ENCODE measurements at places on chromosomes 5 and 9. TPM values are rescaled to one million over a fixed set of nuclear protein-coding genes. Genes with fewer than 3 reads are reported as not detected.

Gene MELK
- total RNA-seq, result 1.6 TPM

Gene PCDHGC3
- 6.9 TPM for total RNA-seq

Gene PCDHGA4
- total RNA-seq, result 1.2 TPM

Gene IPPK
- 4.4 TPM for total RNA-seq

Gene DROSHA
- 16.3 TPM for total RNA-seq

Gene PTPRD
- total RNA-seq, result 5.4 TPM
